ENCODE measurements at places on chromosomes 7 and 10.

GRCh38 chr10:2469802-2470201 lies 597.5 kb upstream of the PFKP start:
- DNase-seq = no peak

- peak; percentile 97 for DNase-seq
Measured at GRCh38 chr10:92290837-92291615, at the start of the genes CPEB3 and MARCHF5. Gene CPEB3, minus strand, starts transcription at chr10:92291078. Its CDS starts 50,728 bp downstream, at chr10:92240350. Gene MARCHF5, plus strand, starts transcription at chr10:92291167. Its CDS starts 328 bp downstream, at chr10:92291495.

DNA sequence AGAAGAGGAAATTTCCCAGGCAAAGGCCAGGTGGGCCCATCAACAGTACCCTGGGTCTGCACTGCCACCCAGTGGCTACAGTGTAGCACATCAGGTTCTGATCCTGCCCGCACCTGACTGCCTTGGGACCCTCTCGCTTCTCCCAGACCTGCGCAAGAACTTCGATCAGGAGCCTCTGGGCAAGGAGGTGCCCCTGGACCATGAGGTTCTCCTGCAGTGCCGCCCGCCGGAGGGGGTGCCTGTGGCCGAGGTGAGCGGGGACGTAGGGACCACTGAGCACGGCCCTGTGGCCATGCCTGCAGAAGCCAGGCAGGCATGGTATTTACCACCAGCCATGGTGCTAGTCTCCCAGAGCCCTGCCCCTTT lies 33.9 kb upstream of the SLC29A3 start:
- peak; percentile 69 for DNase-seq

GRCh38 chr10:22895252-22895651 lies 32.6 kb upstream of the ARMC3 start:
- DNase-seq = no peak

GRCh38 chr7:16791905-16792698 lies 12.7 kb downstream of the AGR2 start:
- no peak for DNase-seq

GRCh38 chr7:1160670-1161021 lies 650 bp upstream of the ZFAND2A start:
- peak; percentile 59 for DNase-seq

DNA sequence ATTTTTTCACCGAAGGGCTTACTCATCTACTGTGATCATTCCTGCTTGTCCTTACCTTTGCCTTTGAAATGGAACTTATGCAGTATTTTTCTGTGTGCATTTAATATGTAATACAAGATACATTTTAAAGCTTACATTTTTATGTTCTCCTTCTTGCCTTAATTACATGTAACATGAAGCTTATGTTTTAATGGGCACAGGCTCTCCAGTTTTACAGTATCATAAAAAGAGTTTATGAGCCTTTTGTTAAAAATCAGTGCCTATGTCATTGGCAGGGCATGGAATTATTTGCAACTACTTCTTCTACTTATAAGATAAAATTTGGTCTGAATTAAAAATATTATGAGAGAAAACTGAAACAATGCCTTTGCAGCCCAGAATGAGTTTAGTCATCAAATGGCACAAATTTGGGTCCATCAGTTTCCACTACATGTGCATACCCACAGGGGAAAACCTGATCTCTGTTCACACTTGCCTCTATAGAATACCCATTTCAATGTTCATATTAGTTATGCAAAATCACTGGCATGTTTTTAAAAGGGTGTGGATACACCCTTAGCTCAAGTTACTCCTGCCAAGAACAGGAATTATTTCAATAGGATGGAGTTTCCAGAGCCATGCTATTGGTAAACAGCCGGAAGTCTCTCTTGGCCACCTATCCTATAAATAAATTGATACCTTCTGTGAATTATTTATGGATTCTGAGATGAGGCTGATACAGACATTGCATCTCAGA lies 27.9 kb upstream of the WNT16 start:
- DNase-seq = no peak

DNA sequence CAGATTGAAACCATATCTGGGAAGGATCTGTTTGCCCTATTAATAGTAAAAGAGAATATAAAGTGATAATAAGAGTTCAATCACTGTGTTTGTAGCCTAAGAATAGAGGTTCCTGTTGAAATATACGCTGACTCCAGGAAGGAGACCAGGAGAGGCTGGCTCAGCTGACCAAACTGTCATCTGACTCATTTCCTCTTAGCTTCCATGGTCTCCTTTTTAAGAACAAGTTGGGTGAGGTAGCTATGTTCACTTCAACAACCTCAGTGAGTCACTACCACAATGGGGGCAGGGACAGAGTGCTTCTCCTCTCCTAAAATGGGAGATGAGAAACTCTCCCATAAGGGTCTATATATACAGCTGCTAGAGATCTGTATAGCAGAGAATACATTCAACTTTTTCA lies 543.3 kb downstream of the CALN1 start:
- no peak for DNase-seq

DNA sequence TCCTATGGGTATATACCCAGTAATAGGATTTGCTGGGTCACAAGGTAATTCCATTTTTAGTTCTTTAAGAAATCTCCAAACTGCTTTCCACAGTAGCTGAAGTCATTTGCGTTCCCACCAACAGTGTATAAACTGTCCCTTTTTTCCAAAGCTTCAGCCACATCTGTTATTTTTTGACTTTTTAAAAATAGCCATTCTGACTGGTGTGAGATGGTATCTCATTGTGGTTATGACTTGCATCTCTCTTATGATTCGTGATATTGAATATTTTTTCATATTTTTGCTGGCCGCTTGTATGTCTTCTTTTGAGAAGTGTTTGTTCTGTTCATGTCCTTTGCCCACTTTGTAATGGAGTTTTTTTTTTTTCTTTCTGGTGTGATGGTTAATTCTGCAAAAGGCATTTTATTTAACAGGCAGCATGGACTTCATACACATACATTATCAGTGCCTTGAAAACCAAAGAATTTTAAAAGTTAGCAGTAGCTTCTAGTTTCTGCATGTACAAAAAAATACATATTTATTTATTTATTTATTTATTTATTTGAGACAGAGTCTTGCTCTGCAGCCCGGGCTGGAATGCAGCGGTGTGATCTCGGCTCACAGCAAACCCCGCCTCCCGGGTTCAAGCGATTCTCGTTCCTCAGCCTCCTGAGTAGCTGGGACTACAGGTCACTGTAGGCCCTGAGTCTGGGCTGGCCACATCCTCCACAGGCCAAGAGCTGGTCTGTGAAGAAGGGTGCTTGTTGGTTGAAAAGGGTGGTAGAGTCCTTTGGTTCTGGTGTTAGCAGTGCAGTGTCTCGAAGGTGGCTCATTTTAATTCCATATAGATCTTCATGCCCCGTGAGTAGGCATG lies 32.3 kb downstream of the AGR3 start:
- DNase-seq = no peak

DNA sequence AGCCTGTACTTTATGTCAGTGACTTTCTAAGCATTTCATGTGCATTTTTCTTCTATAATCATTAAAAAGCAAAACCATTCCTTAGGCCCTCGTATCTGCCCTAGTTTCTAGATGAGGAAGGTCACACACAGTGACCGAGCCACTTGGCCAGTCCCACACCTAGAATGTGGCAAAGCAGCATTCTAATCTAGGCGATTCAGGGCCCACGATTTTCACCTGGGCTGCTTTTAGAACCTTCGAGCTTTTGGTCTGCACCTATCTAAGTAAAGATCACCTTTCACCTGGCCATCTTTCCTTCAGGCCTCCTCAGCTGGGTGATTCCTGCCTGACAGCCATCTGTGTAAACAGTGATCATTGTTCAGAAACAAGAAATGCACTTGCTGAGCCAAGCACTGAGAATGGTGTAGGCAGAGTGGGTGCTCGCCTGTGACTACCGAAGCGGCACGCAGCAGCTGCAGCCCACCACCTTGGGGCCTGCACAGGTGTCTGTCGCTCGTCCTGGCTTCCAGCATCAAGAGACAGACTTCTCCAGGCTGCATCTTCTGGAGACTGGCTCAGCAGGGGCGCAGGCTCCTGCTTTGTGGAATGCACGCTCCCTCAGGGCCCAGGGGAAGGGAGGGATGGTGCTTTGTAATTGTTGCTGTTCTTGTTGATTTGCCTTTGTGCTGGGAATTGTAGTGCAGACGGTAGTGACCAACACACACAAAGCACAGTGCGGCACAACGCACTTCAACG lies 149.0 kb upstream of the INSYN2A start:
- DNase-seq = no peak

GRCh38 chr10:3095373-3096139 lies 28.2 kb downstream of the PFKP start:
- no peak for DNase-seq

DNA sequence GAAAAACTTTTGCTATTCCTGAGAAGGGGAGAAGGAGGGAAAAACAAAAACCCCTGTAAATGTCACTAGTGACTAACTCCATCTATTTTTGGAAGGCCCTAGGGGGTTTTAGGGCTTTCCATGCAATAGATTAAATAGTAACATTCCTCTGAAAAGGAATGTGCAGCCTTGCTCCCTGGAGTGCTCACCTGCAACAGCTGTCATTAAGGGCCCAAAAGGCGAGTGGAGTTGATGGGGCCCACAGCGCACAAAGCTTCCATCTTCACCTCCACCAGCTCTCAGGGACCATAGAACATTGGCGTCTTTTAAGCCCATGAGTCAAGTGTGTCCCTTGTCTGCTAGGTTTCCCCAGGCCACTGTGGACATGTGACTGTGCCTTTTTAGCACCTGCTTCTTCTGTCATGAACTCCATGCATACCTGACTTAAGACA lies 58.0 kb upstream of the IL6 start:
- DNase-seq = no peak

- no peak for DNase-seq
Measured at GRCh38 chr10:34904191-34904590, 89.1 kb upstream of the PARD3 start.

DNA sequence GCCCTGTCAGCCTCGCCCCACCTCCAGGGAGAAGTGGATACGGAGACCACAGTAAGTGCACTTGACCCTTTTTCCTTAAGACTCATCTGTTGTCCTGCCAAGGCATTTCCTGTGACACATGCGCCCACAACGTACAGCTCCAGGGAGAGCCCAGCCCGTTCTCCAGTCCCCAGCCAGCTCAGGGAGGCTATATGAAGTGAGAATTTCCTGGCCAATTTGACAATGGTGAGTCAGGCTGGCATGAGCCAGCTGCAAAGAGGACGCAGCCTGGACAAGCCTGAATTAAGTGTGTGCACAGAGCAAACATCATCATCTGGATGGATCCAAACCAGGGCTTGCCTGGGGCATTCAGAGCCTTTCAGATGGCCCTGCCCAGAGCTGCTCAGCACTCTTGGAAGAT lies 244.8 kb downstream of the KCNMA1 start:
- DNase-seq = no peak

DNA sequence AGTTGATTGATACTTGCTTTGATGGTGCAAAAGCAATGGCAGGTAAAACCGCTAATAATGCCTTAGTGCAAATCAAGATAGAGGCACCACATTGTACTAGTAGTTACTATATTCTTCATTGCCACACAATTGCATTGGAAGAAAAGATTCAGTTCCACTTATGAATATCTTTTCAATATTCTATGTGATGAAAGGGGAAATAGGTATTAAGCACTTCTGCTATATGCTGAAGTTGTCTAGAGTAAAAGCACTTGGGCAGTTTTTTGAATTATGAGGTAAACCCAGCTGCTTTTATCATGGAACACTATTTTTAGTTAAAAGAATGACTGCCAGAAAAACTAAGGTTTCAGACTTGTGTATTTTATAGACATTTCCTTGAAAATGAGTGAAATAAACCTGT lies 15.5 kb downstream of the ENTPD7 start:
- no peak for DNase-seq

DNA sequence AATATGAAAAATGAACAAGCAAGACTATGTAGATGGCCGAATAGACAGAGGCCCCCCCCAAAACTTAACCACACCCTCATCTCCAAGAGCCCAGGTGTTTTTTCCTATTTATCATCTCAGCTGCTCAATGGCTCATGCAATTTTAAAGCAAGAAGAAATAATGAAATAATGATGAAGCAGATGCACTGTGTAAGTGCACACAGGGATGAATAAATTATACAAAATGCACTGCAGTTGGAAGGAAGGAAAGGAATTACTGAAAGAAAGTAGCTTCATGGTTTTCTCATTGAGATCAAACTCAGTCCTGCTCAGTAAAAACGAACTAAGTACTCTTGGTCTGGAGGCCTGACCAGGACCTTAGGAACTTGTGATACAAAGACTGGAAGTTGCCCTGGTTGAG lies 810.1 kb downstream of the NRG3 start:
- no peak for DNase-seq

DNA sequence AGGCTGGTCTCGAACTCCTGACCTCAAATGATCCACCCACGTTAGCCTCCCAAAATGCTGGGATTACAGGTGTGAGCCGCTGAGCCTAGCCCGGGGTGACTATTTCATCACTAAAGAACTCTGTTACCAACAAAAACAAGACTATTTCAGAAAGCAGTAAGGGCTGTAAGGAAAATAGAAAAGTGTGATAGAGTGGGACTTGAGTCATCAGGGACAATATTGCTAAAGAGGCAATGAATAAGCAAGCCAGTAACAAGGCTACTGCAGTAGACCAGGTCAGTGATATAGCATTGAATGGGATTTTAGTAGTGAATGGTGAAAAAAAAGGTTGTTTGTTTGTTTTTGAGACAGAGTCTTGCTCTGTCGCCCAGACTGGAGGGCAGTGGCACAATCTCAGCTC lies 51.7 kb downstream of the SVOPL start:
- no peak for DNase-seq

GRCh38 chr10:13201132-13201531 lies 33.0 kb downstream of the UCMA start:
- no peak for DNase-seq

GRCh38 chr7:15813448-15813847 lies 127.0 kb upstream of the MEOX2 start:
- no peak for DNase-seq

DNA sequence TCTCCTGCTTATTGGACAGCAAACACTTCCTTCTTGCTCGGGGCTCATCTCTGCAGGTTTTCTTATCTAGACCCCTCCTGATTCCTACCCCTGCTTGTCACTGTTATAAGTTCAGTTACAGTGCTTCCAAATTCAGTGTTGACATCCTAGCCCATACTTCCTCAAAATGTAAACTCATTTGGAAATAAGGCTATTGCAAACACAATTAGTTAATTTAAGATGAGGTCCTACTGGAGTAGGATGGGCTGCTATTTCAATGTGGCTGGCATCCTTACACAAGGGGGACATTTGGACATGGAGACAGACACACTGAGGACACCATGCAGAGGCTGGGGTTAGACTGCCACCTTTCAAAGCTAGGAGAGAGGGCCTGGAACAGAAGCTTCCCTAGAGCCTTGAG lies 85.2 kb upstream of the NPVF start:
- DNase-seq = no peak

DNA sequence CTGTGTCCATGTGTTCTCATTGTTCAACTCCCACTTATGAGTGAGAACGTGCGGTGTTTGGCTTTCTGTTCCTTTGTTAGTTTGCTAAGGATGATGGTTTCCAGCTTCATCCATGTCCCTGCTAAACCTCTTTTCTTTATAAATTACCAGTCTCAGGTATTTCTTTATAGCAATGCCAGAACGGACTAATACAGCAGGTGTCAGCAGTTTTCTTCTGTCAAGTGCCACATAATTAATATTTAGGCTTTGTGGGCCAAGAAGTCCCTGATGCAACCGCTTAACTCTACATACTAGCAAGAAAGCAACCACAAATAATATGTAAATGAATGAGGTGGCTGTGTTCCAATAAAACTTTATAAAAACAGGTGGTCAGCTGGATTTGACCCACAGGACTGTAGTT lies 26.3 kb upstream of the C1QL3 start:
- DNase-seq = no peak
